CMK (cell line): ENCODE measurements at places on chromosomes 3 and 15.

DNA sequence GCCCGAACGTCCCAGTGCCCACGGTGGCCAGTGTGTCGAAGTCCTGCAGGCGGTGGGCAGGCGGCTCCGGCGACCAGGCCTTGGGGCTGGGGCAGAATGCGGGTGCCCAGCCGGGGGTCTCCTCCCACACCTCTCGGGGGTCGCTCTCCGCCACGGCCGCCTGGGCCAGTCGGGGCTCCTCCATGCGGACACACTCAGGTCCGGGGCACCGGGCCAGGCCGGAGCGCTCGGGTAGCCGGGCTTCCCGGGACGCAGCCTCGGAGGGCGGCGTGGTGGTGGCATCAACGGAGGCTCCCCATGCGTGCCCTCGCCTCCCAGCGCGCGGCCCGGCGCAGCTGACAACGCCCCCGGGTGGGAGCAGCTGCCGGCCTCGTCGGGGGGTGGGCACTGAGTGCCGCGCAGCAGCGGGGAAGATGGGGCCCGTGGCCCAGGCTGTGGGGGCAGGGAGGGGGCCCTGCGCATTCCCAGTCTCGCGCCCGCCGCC lies 30.1 kb upstream of the CERS3 start:
- no peak for DNase-seq

DNA sequence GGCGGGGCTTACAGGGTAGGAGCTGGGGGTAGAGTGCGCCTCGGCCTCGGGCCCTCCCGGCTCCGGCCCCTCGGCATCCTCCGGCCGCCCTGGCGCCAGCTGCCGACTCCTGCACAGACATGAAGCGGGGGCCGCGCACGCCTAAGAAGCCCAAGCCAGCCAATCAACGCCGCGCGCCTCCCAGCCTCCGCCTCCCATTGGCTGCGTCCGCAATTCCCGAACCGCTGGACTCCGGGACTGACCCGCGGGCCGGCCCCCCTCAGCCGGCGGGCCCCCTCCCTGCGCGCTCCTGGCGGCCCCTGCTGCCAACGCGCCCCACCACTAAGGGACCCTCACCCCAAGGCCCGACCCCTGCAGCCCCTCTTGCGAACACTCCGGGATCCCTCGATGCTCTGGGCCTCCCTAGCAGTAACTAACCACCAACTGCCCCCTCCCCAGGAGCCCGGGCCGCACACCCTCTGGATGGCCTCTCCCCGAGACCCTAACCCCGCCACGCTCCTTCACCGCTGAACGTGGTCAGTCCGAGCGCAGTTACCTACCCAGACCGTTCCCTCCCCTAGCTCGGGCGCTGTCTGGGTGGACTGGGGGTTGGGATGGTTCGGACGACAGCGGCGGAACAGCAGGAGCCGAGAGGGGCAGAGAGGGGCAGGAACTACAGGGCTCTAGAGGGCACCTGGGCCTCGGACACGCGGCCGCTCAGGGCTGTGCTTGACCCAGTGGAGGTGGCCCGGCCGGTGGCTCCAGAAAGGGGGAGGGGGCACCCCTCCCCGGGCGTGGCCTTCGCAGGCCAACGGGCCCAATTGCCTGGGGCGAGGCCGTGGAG lies 5.0 kb downstream of the GATA2 start:
- peak; percentile 45 for DNase-seq

DNA sequence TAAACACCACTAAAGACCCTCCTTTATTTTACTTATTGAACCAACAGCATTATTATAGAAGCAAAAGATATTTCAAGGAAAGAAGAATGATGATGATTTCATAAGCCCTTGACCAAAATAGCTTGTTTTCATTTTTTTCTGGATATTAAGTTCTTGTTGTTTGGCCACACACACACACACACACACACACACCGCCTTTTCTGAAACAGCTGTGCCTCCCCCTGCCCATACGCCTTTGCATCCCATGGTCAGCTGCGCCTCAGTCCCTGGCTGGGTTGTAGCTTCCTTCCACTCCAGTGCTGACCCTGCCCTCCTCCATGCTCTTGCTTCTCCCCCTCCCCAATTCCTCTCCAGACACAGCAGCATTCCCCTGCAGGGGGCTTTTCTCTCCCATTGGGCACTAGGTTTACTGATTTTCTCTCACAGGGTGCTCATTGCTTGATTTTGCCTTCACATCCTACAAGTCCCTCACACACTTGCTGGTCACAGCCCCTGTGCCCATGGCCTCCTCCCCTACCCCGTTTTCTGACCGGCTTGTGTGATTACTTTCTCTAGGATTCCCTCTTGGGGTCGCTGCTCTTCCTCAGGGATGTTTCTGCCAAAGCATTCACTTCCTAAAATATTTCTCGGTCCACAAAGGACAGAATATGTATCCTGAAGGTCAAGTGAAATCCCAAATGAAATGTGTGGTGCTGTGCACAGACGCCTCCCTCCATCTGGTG lies 18.4 kb downstream of the MESP1 start:
- DNase-seq = no peak

- DNase-seq = no peak
Observed at GRCh38 chr15:101478701-101479341, 10.7 kb downstream of the PCSK6 start.

GRCh38 chr3:8317661-8318649 lies 183.7 kb upstream of the LMCD1 start:
- no peak for DNase-seq

DNA sequence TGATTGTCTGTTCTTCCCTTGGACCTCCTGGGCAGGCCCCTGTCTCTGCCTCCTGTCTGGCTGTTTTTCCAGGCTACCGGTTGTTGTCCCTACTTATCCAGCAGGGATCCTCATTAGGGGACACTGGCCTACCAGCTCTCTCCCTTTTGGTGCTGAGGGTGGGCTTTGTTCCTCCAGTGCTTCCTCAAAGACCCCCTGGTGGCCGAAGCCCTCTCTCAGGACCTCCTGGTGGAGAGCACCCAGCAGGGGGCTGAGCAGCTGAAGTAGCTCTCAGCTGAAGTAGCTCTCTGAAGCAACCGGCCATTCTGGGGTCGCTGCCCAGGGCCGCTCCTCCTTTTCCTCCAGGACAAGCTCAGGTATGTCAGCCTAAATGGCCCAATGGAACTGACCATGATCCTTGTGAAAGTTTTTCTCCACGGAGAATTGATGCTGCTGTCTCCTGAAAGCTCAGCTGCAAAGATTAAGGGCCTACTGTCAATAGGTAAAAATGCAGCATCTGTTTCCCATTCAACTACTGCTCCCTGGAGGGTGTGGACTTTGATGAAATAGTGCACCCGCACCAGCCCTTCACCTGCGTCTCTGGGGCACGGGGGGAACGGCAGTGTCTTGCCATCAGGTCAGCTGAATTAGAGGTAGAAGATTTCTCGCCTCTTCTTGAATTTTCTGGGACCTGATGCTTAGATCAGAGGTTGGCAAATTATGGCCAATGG lies 27.6 kb downstream of the ARNT2 start:
- no peak for DNase-seq

DNA sequence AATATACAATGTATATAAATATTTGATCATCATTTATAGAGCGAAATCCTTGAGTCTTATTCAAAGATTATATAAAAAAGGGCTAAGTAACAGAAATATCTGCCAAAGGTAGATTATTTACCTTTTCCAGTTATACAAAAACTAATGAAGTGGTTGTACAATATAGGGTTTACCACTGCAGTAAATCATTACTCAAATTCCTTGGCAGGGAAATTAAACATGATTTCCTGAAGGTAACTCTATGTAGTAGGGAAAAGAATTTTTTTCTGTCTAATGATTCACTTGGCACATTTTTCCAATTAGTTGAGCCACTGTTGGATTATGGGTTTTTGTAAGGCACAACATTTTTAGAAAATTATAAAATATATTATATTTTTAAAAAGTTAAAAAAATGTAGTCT lies 129.6 kb downstream of the NR2F2 start:
- no peak for DNase-seq

- DNase-seq = no peak
Observed at GRCh38 chr3:149955449-149955848, 15.2 kb downstream of the PFN2 start.

DNA sequence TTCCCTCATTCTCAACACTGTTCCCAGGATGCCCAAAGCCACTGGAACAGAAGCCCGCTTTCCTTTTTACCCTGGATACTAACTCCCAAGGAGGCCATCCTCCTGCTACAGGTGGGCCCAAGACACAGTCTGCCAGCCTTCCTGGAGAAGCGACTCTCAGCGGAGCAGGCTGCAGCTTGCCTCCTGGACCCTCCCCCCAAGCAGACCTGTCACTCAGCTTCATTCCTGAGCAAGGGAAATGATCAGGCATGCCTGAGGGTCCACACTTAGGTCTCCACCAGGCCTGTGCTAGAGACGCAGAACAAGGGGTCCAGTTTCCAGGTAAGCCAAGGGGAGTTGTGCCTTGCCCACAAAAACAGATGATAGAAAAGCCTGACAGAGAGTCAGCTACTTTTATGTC lies 62.8 kb downstream of the SLCO2A1 start:
- no peak for DNase-seq

GRCh38 chr3:171407759-171408158 lies 52.4 kb downstream of the TNIK start:
- DNase-seq = no peak

- no peak for DNase-seq
Observed at GRCh38 chr3:151974067-151974466, 100.6 kb downstream of the SUCNR1 start.

DNA sequence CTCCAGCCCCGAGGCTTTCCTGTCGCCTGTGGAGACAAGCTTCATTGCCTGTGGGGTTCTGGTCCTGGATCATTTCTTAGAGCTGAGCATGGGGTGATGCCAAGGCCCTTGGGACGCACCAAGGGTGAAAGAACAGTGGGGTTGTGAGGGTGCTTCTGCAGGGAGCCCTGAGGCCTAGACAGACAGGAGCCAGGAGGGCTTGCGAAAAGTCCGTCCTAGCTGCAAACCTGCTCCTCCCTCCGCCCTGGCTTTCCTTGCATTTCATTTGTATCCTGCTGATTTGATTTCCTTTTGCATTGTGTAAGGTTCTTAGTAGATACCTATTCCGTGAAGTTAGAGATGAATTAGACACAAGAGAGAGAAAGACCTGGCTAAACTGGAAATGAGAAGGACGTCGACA lies 286.9 kb upstream of the C2CD4B start:
- DNase-seq = no peak
